ENCODE measurements at places on chromosomes 7 and 10. TPM values are rescaled to one million over a fixed set of nuclear protein-coding genes. Genes with fewer than 3 reads are reported as not detected.

GRCh38 chr7:91876391-91877133 lies 3.9 kb downstream of the MTERF1 start:
- H3K4me1 ChIP-seq = peaks cover 9% of the 10 kb centered on the region
- H3K36me3 ChIP-seq = peaks cover 8% of the 10 kb centered on the region
- no peak overlapping the region for H3K4me3 ChIP-seq

GRCh38 chr7:132996581-132997242 lies 85.2 kb downstream of the CHCHD3 start:
- H3K27ac ChIP-seq = no peak overlapping the region
- no peaks in the 10 kb centered on the region for H3K4me1 ChIP-seq
- no peak overlapping the region for H3K4me3 ChIP-seq
- H3K36me3 ChIP-seq = no peaks in the 10 kb centered on the region
- DNase-seq = no peak
- H3K27me3 ChIP-seq = no peaks in the 10 kb centered on the region

DNA sequence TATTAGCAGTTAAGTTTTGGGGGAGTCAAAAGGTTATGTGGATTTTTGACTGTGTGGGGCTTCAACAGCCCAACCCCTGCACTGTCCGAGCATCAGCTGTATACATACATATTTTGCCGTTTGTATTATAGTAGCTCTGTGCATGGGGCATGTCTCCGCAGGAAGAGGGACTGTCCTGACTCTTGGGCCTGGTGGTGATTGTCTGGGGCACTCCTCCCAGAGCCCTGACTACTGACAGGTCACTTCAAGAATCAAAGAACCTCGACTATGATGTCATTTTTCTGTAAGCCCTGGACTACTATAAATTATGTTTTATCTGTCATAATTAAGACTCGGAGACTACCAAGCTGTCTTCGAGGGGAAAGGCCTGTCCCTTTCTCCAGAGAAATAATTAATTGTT lies 51.8 kb downstream of the MGMT start:
- no peaks in the 10 kb centered on the region for H3K27me3 ChIP-seq
- no peak overlapping the region for H3K27ac ChIP-seq
- DNase-seq = no peak
- H3K36me3 ChIP-seq = no peaks in the 10 kb centered on the region

CACNB2 gene
- 1.4 TPM for polyA plus RNA-seq

ZNF716 gene
- polyA plus RNA-seq = 0.17 TPM

- H3K4me1 ChIP-seq = peaks cover 28% of the 10 kb centered on the region
- no peak overlapping the region for H3K27ac ChIP-seq
- no peaks in the 10 kb centered on the region for H3K27me3 ChIP-seq
- H3K4me3 ChIP-seq = no peak overlapping the region
- no peaks in the 10 kb centered on the region for H3K36me3 ChIP-seq
- DNase-seq = no peak
Measured at GRCh38 chr10:114359041-114359952, 45.0 kb downstream of the AFAP1L2 start.

- H3K36me3 ChIP-seq = no peaks in the 10 kb centered on the region
- no peaks in the 10 kb centered on the region for H3K4me1 ChIP-seq
- no peak overlapping the region for H3K4me3 ChIP-seq
- no peak for DNase-seq
- no peaks in the 10 kb centered on the region for H3K27me3 ChIP-seq
- no peak overlapping the region for H3K27ac ChIP-seq
Measured at GRCh38 chr7:103632972-103633371, 187.0 kb upstream of the SLC26A5 start.

GRCh38 chr7:128941946-128942526 lies 4.3 kb downstream of the IRF5 start:
- H3K4me1 ChIP-seq = peaks cover 16% of the 10 kb centered on the region
- no peak overlapping the region for H3K4me3 ChIP-seq
- H3K36me3 ChIP-seq = no peaks in the 10 kb centered on the region
- DNase-seq = no peak
- H3K27ac ChIP-seq = no peak overlapping the region
- peaks cover 45% of the 10 kb centered on the region for H3K27me3 ChIP-seq

NPS gene
- polyA plus RNA-seq = not detected

VIPR2 gene
- 6.7 TPM for polyA plus RNA-seq

- DNase-seq = no peak
- H3K4me1 ChIP-seq = no peaks in the 10 kb centered on the region
- H3K27ac ChIP-seq = no peak overlapping the region
- H3K4me3 ChIP-seq = no peak overlapping the region
- no peaks in the 10 kb centered on the region for H3K27me3 ChIP-seq
- no peaks in the 10 kb centered on the region for H3K36me3 ChIP-seq
Measured at GRCh38 chr10:81862596-81862995, 12.4 kb upstream of the NRG3 start.

DNA sequence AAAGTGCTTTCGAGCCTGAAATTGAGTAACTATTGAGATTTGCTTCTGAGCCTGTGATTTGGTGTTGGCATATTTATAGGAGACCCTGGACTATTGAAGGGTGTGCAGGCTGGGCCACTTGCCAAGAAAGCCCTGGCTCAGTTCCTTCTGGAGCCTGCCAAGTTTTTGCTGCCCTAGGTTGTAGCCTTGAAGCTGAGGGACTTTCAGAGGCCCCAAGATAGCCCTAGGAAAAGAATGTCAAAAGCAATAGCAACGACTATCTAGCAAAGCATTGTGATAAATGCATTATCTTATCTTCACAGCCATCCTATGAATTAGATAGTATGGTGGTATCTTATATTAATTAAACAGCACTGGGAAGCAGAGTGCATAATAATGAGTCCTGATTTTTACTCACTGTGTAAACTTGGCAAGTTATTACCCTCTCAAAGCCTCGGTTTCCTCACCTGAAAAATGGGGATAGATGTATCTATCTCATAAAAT lies 473.7 kb upstream of the PODXL start:
- no peak overlapping the region for H3K4me3 ChIP-seq
- H3K4me1 ChIP-seq = peaks cover 9% of the 10 kb centered on the region
- no peak overlapping the region for H3K27ac ChIP-seq
- no peaks in the 10 kb centered on the region for H3K36me3 ChIP-seq

DNA sequence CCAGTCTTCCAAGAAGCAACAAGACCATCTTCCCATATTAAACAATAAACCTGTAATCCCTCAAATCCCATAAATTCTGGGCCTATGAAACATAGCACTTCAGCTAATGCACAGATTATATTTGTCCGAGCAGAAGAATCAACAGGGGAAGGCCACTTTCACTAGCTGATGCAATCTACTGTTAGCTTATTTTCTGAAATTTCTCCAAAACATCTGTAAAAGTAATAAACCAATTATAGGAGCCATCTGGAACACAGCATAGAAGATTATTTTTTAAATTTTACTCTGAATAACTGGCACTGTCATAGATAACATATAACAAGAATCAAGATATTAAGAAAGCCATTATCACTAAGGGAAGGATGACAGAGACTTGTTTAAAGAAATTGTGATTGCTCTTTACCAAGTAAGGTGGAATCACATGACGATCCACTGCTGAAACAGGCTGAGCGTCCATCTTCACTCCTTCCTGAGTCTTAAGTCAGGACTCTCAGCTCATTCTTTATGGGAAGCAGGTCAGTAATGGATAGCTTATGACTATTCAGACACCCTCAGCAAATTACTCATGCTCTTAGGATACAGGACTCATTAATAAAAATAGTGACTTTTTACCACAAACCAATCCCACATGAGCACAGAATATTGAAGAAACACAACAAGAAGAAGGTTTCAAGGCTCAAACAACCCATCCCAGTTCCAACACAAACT lies 719.5 kb downstream of the XPNPEP1 start:
- H3K27ac ChIP-seq = no peak overlapping the region
- DNase-seq = peak; percentile 68
- H3K4me1 ChIP-seq = no peaks in the 10 kb centered on the region
- H3K4me3 ChIP-seq = no peak overlapping the region

ZNF775 gene
- polyA plus RNA-seq = 7.6 TPM

- peaks cover 2% of the 10 kb centered on the region for H3K4me1 ChIP-seq
- no peaks in the 10 kb centered on the region for H3K27me3 ChIP-seq
- H3K36me3 ChIP-seq = no peaks in the 10 kb centered on the region
- no peak overlapping the region for H3K4me3 ChIP-seq
Measured at GRCh38 chr10:4672201-4672600, 153.8 kb upstream of the AKR1E2 start.

DNA sequence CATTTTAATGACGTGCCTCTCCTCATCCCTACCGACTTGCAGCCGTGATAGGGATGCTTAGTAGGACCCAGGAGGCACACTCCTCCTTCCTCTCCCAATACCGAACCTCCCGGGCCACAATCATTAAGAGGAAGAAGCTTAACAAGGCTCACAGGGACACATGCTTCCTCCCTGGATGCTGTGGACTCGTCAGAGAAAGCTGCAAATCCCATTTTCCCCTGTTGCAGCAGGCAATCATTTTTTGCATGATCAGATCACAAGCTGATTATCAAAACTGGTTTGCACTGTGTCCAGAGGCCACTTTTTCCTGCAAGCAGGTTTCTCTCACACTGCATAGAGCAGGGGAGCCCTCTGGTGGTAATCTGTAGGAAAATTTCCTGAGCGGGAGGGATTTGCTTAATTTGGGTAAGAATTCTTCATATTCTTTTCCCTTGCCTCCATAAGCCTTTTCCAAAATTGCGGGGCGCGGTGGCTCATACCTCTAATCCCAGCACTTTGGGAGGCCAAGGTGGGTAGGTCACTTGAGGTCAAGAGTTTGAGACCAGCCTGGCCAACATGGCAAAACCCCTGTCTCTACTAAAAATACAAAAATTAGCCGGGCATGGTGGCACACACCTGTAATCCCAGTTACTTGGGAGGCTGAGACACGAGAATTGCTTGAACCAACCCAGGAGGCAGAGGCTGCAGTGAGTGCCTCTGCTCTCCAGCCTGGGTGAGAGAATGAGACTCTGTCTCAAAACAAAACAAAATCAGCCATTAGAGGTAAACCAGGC lies 16.1 kb upstream of the LAMB4 start:
- H3K27ac ChIP-seq = no peak overlapping the region
- H3K4me1 ChIP-seq = peaks cover 7% of the 10 kb centered on the region
- peak; percentile 92 for DNase-seq
- H3K4me3 ChIP-seq = peak overlapping the region; percentile 25
- H3K27me3 ChIP-seq = no peaks in the 10 kb centered on the region
- H3K36me3 ChIP-seq = no peaks in the 10 kb centered on the region

DNA sequence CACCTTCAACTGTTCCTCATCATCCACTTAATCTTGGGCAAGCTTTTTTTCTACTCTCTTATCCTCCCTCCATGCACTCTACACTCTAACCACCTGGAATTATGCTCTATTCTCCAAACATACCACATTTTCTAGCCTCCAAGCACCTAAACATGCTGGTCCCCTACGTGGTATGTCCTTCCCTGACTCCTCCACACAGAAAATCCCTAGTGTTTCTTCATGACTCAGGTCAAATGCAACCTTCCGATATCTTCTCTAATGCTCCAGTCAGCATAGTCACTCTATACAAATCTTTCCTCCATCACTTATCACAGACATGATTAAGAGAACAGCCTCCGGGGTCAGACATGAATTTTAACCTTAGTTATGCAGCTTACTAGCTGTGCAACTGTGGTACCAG lies 68.8 kb downstream of the ARMH3 start:
- H3K4me3 ChIP-seq = no peak overlapping the region
- no peak overlapping the region for H3K27ac ChIP-seq
- H3K4me1 ChIP-seq = no peaks in the 10 kb centered on the region

GRCh38 chr7:85593355-85593754 lies 406.5 kb upstream of the SEMA3D start:
- no peaks in the 10 kb centered on the region for H3K27me3 ChIP-seq
- no peak for DNase-seq
- no peak overlapping the region for H3K4me3 ChIP-seq
- H3K4me1 ChIP-seq = no peaks in the 10 kb centered on the region
- H3K27ac ChIP-seq = no peak overlapping the region
- no peaks in the 10 kb centered on the region for H3K36me3 ChIP-seq

DNA sequence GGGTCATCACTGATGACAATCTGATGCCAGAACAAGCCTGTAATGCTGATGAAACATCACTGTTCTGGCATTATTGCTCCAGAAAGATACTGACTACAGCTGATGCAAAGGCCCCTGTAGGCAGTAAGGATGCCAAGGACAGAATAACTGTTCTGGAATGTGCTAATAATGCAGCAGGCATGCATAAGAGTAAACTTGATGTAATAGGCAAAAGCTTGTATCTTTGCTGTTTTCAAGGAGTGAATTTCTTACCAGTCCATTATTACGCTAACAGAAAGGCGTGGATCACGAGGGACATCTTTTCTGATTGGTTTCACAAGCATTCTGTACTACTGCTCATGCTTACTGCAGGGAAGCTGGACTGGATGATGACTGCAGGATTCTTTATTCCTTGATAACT lies 18.7 kb downstream of the LCOR start:
- no peak overlapping the region for H3K4me3 ChIP-seq
- peaks cover 3% of the 10 kb centered on the region for H3K36me3 ChIP-seq
- no peak overlapping the region for H3K27ac ChIP-seq

DNA sequence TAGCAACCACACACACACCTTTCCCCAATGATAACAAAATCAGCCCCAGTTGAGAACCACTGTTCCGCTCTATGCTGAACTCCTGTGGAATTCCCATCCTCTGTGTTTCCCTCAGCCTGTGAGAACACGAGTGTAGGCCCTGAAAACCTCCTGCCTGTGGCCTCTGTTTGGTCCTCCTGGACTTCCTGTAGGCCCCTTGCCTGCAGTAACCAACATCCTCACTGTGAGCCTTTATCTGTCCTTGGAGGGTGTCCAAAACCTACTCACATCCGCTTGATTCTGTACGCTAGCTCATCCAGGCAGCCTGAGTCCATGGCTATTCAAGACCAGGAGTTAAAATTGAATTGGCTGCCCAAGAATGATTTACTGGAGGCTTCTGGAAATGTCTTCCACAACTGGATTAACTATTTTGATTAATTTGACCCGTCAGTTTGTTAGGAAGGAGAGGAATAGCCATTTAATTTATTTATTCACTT lies 149.8 kb downstream of the AKR1D1 start:
- H3K4me3 ChIP-seq = no peak overlapping the region
- H3K4me1 ChIP-seq = no peaks in the 10 kb centered on the region
- DNase-seq = peak; percentile 66
- H3K36me3 ChIP-seq = no peaks in the 10 kb centered on the region
- H3K27ac ChIP-seq = no peak overlapping the region

VWDE gene
- 5.8 TPM for polyA plus RNA-seq

PON1 gene
- 0.34 TPM for polyA plus RNA-seq

- H3K4me3 ChIP-seq = no peak overlapping the region
- no peaks in the 10 kb centered on the region for H3K36me3 ChIP-seq
- H3K27ac ChIP-seq = no peak overlapping the region
- no peaks in the 10 kb centered on the region for H3K4me1 ChIP-seq
- H3K27me3 ChIP-seq = no peaks in the 10 kb centered on the region
Measured at GRCh38 chr10:123249894-123250293, 95.7 kb downstream of the BUB3 start.

DNA sequence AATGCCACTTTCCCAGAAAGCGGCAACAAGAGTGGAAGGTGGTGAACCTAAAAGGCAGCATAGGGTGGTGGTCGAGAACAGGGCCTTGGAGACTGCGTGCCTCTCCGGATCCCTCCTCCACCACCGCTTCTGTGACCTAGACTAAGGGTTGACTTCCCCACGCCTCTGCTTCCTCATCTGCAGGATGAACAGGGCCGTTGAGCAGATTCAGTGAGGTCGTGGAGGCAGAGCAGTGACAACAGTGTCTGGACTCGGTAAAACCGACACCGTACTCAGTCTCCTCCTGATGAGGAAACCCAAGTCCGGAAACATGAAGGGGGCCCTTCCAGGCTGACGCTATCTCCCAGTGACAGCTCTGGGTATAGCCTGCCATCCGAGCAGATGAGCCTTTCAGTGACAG lies 162.6 kb downstream of the CELF2 start:
- no peak overlapping the region for H3K27ac ChIP-seq
- H3K36me3 ChIP-seq = peaks cover 8% of the 10 kb centered on the region
- H3K27me3 ChIP-seq = no peaks in the 10 kb centered on the region

GRCh38 chr10:107889105-107889504 lies 724.6 kb upstream of the SORCS1 start:
- no peak overlapping the region for H3K4me3 ChIP-seq
- H3K27ac ChIP-seq = no peak overlapping the region

EPO gene
- not detected for polyA plus RNA-seq

Data from muscle of leg (tissue), 16 donors.